ENCODE measurements at places on chromosomes 6 and 20.

- no peak for DNase-seq
Measured at GRCh38 chr6:148760258-148760534, 13.4 kb downstream of the UST start.

- peak; percentile 74 for DNase-seq
Measured at GRCh38 chr6:158068893-158069799, 87.5 kb downstream of the SYNJ2 start.

GRCh38 chr6:118784641-118785164 lies 109.2 kb upstream of the ASF1A start:
- peak; percentile 11 for DNase-seq

- DNase-seq, result no peak
Measured at GRCh38 chr6:17218023-17218748, 63.0 kb upstream of the RBM24 start.

GRCh38 chr6:127900935-127901334 lies at the start of gene THEMIS:
Gene THEMIS, minus strand, starts transcription at chr6:127901058. Its CDS starts 126 bp downstream, at chr6:127900932.
- DNase-seq, result no peak

All from NCI-H1417 (cell line).